ENCODE measurements at places on chromosomes 12 and 14.
A peak's percentile ranks its signal among the peaks of the same experiment; 100 is the strongest.

DNA sequence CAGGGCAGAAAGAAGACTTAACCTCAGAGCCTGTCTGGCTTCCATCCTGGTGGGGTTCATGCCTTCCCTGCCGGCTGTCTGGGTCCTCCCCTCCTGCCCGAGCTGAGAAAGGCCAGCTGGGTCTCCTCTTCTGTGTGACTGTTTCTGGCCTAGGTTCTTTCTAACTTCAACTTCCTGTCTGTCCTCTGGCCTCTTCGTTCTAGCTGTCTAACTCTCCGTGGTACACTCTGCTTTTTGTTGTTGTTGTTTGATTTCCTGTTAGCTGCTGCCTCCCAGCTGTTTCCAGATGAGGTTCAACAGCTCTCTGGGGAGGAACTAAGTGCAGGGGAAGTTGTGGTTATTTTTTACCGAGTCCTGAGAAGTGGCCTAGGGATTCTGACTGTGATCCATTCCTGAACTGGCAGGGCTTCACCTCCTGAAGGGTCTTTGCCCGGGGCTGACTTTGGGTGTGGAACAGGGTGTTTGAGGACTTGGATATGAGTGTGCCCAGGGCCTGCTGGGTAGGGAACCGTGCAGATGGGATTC, 3.2 kb downstream of the MLXIP start:
- DNase-seq = peak; percentile 61

GRCh38 chr12:32431025-32431424, 31.7 kb downstream of the FGD4 start:
- DNase-seq = no peak

DNA sequence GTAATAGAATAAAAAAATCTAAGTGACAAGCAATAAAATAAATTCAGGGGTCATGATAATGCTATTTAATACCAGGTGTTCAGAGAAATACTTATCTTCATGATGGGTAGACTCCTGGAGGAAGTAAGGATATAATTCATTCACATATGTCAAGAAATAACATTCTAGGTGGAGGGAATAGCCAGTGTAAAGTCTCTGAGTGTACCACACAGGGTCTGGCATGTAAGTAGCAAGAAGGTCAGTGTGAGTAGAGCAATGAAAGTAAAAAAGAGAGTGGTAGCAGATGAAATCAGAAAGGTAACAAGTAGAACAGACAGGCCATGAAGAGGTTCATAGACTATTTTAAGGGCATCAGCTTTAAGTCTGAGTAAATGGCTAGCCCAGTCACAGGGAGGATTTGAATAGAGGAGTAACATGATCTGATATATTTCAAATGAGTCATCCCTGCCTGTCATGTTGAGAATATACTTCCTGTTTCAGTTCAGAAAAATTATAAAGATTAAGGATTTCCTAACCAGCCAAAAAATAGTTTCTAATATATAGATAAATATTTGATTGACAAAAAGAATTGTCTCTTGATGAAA, 519.9 kb downstream of the C12orf50 start:
- no peak for DNase-seq

GRCh38 chr12:81617915-81618314, 141.2 kb downstream of the PPFIA2 start:
- DNase-seq = no peak

DNA sequence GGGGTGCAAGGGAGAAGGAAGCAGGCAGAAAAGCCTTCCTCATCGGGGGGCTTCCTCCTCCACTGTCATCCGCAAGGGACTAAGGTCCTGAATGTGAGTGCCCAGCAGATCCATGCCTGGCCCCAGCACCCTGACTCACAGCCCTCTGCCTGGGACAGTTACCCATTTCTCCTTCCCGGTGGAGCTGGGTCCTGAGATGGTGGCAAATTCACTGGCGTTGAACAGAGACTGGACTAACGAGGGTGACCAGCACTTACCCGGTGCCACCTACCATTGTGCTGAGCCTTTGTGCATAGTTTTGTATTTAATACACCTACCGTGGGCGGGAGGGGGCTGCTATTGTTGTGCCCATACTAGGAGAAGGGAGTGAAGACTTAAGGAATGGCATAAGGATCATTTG, 30.9 kb upstream of the PLEKHG6 start:
- no peak for DNase-seq

DNA sequence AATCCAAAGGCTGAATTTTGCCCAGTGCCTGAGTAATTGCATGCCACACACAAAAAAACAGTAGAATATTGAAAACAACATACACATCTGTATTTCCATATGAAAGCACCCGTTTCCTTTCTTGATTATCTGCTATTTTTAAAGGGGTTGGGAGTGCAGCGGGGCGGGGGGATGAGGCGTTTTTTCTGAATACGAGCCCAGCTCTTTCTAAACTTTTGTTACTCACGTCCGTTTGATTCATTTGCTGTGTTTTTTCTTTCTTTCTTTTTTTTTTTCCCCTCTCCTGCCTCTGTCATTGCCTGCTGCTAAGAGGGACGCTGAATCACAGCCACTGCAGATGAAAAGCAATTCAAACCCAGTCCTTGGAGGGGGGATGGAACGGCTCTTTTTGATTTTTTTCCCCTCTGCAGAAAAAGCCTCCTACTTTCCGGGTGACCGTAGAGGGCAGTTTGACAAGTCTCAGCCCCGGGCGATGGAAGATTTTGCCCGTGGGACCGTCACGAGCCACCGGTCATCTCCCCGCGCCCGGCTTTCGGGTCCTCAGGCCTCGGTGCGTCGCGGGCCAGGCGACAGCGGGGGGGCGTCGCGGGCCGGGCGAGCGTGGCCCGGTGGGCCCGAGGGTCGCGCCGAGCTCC, 572 bp upstream of the RASSF8 start:
- peak; percentile 42 for DNase-seq

DNA sequence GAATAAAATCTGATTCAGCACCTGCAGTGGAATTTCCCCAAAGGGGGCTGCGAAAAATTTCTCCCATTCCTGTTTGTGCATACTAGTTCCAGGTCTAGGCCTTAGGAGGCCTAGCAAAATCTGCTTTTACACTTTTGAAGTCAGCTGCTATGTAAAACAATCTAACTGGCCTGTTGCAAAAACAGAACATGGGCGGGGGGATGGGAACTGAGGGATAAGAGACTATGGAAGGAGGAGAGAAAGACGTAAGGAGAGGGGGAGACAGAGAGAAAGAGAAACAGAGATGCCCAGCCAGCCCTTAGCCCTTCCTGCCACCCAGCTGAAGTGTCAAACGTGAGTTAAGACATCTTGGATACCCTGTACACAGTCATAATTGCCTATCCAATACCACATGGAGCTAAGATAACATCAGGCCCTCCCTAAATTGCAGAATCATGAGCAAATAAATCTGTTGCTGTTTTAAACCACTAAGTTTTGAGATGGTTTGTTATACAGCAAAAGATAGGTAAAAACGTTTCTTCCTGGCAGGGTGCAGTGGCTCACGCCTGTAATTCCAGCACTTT, 45.6 kb downstream of the SPTLC2 start:
- DNase-seq = peak; percentile 51

- DNase-seq = no peak
These were observed 96.6 kb upstream of the NEDD1 start for GRCh38 chr12:96810477-96810876.

GRCh38 chr12:82414044-82414443, 55.7 kb downstream of the METTL25 start:
- DNase-seq = no peak

GRCh38 chr12:100566887-100567637, 6.4 kb upstream of the GAS2L3 start:
- DNase-seq = no peak

- DNase-seq = no peak
These were observed 297.1 kb downstream of the KSR2 start for GRCh38 chr12:117671734-117672133.

DNA sequence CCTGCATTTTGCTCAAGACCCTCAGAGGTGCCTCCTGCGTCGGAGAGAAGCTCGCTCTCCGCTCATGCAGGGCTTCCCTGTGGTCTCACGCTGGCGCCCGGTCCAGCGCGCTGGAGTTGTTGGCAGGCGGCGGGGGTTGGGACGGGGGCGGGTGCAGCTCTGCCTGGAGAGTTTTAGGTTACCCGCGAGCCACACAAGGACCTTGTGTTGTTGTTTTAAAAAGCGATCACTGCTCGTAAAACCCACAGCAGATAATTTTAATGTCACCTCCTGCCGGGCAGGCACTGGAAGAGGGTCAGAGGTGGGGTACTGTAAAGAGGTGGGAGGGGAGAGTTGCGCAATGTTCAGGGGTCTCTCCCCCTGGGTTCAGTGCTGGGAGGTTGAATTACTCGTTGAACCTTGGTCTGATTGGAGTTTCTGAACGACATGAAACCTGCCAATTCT, 850 bp downstream of the SMOC1 start:
- no peak for DNase-seq

GRCh38 chr14:41120402-41120801, 486.3 kb upstream of the LRFN5 start:
- DNase-seq = no peak

GRCh38 chr12:53299101-53299453, 418 bp upstream of the MYG1 start:
- no peak for DNase-seq

DNA sequence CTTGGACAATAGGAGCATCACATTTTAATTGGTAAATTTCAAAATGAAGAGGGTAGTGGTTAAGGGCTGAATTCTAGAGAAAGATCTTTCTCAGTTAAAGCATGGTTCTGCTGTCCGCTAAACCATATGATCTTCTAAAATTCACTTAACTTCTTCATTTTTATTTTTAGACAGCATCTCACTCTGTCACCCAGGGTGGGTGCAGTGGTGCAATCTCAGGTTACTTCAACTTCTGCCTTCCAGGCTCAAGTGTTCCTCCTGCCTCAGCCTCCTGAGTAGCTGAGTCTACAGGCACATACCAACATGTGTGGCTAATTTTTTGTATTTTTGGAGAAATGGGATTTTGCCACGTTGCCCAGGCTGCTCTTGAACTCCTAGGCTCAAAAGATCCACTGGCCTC, 226.7 kb upstream of the ABCD2 start:
- no peak for DNase-seq

DNA sequence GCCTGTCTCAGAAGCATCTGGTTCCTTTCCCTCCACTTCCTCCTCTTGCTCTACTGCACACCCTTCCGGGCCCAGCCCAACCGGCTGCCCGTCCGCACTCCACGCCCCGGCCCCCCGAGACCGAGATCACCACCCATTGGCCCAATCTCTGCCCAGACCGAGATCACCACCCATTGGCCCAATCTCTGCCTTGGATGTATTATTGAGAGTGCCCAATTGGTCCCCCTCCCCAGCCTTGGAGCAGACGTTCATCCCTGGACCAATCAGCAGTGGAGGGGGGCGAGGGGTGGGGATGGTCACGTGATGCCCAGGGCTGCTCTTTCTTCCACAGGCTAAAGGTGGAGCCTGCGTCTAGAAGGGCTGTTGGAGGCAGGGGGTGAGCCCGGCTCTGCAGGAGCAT, 75.6 kb upstream of the TMEM132C start:
- DNase-seq = no peak

GRCh38 chr12:70520847-70521246, 116.4 kb downstream of the PTPRB start:
- DNase-seq = no peak

- DNase-seq = no peak
These were observed 105.9 kb downstream of the PLXNC1 start for GRCh38 chr12:94254270-94254669.

DNA sequence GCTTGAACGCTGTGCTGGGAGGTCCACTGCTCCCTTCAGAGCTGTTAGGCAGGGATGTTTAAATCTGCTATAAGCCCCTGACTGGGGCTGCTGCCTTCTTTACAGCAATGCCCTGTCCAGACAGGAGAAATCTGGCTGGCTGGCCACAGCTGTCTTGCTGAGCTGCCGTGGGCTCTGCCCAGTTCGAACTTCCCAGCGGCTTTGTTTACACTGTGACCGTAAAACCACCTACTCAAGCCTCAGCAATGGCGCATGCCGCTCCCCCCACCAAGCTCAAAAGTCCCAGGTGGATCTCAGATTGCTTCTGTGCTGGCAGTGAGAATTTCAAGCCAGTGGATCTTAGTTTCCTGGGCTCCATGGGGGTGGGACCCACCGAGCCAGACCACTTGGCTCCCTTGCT, 35.8 kb downstream of the CKAP4 start:
- no peak for DNase-seq

GRCh38 chr12:49877066-49877465, 26.6 kb downstream of the FAIM2 start:
- peak; percentile 7 for DNase-seq

DNA sequence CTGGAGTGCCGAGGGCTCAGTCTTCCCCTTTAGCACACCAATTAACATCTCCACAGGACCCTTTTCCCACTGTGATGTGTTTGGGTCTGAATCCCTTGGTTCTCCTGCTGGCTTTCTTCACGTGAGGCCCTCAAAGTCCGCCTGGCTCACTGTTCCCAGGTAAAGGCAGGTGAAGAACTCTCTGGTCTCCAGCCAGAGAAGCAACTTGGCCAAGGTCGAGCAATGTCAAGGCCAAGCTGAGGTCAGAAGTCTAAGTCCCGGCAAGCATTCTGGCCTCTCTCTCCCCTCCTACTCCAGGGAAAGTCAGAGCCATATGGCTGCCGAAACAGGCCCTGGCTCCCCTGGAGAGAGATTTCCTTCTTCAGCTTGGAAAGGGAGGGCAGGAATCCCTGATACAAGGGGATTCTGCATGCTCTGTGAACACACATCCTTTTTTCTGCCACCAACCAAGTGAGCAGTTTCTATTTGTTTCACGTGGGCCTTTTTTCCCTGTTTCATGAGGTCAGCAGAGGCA, 61.4 kb upstream of the ESRRB start:
- no peak for DNase-seq

GRCh38 chr14:22438742-22439141, 150.3 kb downstream of the DAD1 start:
- DNase-seq = no peak

DNA sequence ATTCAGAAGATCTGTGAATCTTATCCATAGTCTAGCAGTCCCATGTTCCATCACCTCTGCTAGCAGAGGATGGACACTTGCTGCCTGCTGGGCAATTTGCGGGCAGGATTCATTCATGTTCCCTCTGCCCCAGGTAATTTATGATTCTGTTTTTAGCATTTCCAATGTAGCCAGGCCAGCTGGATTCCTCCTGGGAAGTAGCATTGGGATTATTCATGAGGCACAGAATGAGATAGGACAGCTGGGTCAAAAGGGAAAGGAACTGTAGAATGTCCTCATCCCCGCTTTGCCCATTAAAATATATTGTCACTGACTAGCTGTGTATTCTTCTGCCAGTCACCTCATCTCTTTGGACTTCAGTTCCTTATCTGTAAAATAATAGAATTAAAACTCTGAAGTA, 68.7 kb downstream of the SLC35F4 start:
- no peak for DNase-seq

GRCh38 chr14:69483765-69484443, 624 bp upstream of the PLEKHD1 start:
- peak; percentile 34 for DNase-seq

DNA sequence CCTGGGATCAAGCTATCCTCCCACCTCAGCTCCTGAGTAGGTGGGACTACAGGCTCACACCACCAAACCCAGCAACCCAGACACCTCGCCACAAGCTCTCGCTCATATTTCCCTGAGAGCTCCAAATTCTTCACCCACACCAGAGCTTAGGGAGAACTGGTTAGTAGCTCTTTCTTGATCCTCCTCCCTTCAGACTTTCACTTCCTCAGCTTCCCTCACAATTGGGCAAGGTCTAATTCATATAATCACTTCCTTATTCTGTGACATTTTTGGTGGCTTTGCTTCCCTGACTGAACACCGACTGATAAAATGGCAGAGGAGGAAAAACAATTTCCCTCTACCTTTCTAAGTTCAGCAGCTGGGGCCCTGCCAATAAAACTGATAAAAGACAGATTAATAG, 88.5 kb downstream of the GXYLT1 start:
- DNase-seq = no peak

Data from uterus (tissue), 4 donors.